ENCODE measurements at places on chromosomes 7 and 10. TPM values are rescaled to one million over a fixed set of nuclear protein-coding genes. Genes with fewer than 3 reads are reported as not detected.

The EPDR1 gene
- 5.3 TPM for total RNA-seq

The TMEM248 gene
- 51.3 TPM for total RNA-seq

The MAGI2 gene
- total RNA-seq, result 2.7 TPM

The OGDHL gene
- total RNA-seq, result not detected

The VSTM4 gene
- total RNA-seq, result under 0.01 TPM

The CALCR gene
- total RNA-seq, result not detected

The OR2A42 gene
- total RNA-seq, result not detected

The AKR1C2 gene
- total RNA-seq, result 222 TPM

The OLAH gene
- 26.0 TPM for total RNA-seq

The BAIAP2L1 gene
- 22.4 TPM for total RNA-seq

The FEZF1 gene
- total RNA-seq, result not detected

The NAT16 gene
- not detected for total RNA-seq

The PRPS1L1 gene
- not detected for total RNA-seq

The ZNF775 gene
- total RNA-seq, result 3.5 TPM
